ENCODE measurements at places on chromosomes 7 and 10. TPM values are rescaled to one million over a fixed set of nuclear protein-coding genes. Genes with fewer than 3 reads are reported as not detected.

DNA sequence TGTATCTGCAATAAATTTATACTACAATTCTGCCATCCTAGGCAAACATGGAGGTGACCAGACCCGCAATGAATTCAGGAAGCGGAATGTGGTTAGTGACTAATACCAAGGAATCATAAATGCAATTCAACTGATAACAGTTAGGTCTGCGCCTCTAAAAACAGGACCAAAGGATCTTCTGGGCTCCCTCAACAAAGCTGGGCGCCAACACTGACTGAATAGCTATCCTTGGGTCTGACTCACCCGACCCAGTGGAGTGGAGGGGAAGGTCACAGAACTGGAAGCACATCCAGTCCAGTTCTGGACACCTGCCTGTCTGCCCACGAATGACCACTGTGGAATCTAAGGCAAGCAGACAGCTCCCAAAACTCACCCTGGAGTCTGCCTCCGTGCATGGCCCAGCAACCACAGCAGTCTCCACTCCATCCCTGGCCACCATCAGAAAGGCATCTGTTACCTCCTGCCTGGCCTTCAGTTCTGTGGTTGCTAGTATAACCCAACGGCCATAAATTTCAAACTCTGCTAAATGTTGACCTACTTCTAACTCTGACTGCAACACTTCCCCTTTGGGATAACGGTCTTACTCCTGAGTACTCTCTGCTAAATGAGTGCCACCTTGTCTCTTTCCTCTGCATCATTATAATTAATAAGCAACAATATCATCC is 43.0 kb upstream of the DLX6 start:
- no peak for DNase-seq

DNA sequence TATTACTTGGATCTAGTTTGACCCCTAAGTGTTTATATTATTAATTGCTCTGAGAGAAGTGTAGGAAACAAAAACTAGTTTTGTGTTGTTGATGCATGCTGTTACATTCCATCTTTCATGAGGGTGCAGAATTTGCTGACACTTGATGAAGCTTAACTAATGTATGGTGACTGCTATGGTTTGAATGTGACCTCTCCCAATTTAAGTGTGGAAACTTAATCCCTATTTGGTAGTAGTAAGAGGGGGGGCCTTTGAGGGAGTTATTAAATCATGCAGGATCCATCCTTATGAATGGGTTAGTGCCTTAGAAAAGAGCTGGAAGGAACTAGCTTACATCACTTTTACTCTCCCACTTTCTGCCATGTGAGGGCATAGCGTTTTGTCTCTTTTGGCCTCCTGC is 142.5 kb downstream of the PCLO start:
- DNase-seq, result no peak

GRCh38 chr10:83982812-83983211 is 156.5 kb upstream of the GHITM start:
- no peak for DNase-seq

The BCCIP gene
- polyA plus RNA-seq, result 86.1 TPM

The BMPER gene
- polyA plus RNA-seq, result 24.7 TPM

The PSMC2 gene
- 94.8 TPM for polyA plus RNA-seq

The MSMB gene
- not detected for polyA plus RNA-seq

DNA sequence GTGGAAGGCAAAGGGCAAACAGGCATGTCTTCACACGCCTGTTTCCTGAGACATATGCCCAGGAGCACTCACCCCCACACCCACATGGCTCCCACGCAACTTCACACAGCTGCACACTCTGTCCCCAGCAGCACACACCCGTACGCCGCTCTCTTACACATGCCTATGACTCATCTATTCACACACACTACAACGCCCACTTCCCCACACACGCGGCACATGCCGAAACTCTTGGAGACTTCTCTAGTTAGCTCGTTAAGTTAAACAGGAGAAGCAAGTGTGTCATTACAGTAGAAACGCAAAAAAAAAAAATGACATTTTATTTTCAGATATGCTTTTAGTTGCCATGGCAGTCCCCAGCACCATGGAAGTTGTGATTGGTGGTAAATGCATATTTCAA is 6.7 kb downstream of the CALN1 start:
- DNase-seq, result no peak

The TMEM270 gene
- polyA plus RNA-seq, result 0.21 TPM

DNA sequence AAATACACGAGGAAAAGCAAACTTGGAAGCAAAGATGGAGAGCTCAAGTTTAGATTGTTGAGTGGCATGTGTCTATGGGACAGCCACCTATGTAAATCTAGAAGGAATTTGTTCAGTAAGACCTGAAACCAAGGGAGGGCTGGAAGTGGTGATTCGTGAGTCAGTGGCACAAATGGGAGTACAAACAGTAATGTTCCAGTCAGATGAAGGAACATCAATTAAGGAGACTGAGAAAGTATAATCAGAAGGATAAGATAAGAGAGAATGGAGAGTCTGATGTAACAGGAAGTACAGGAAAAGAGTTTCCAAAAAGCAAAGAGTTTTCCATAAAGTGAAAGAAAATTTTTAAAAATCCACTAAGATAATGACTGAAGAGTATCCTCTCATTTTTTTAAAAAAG is 544.2 kb downstream of the KIF20B start:
- no peak for DNase-seq

DNA sequence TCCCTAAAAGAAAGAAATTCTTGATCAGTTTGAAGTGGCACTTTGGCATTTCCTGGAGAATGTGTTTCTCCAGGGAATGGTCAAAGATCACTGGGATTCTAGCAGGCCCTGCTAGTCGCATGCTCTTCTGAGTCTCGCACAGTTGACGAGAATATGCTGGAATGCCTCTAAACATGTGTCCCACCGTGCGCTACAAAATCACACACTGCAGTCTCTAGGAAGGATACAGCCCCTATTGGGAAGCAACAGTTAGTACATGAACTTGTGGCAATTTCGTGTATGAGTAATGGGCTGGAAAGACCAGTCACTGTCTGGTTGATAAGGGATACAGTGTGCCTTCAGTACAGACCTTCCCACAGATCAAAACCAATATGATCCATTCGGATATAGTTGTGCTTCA is 257.9 kb downstream of the PRPF18 start:
- DNase-seq, result no peak

DNA sequence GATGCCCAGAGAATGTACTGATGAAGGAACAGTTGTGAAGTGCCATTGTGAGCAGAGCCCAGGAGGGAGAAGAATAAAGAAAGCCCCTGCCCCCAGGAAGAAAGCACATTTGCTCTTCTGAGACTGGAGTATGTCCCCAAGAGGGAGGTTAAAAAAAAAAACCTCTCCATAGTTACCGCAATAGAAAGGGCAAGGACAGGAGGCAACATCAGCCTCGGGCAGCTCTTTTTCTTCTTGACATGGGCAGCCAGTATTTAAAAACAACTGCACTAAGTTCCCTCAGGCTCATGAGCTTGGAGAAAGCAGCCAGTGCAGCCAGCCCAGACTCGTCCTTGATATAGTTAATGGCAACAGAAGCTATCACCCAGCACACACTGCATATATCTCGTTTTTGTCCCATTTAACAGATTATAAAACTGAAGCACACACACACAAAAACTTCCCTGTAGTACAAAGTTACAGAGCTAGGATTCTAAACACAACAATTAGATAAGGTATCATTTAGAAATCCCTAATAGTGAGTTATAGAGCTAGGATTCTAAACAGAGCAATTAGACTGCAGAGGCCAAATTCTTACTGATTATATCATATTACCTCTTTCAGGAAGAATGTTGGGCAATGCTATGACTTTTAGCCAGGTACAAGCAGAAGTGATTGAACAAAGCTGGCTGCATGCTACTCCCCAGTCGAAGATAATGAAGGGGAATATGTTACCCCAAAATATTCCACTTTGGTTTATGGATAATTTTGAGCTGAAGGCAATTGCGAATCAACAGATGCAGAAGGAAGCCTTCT is 823.5 kb downstream of the GRID1 start:
- no peak for DNase-seq

The GIMAP7 gene
- polyA plus RNA-seq, result 10.3 TPM
